Left cardiac atrium (tissue), 4 donors: ENCODE measurements at places on chromosomes 6 and 20. TPM values are rescaled to one million over a fixed set of nuclear protein-coding genes. Genes with fewer than 3 reads are reported as not detected.

- no peak for DNase-seq
Measured at GRCh38 chr6:163182696-163183095, 231.8 kb upstream of the QKI start.

GRCh38 chr6:12032783-12033573 is 20.9 kb downstream of the HIVEP1 start:
- DNase-seq: no peak

DNA sequence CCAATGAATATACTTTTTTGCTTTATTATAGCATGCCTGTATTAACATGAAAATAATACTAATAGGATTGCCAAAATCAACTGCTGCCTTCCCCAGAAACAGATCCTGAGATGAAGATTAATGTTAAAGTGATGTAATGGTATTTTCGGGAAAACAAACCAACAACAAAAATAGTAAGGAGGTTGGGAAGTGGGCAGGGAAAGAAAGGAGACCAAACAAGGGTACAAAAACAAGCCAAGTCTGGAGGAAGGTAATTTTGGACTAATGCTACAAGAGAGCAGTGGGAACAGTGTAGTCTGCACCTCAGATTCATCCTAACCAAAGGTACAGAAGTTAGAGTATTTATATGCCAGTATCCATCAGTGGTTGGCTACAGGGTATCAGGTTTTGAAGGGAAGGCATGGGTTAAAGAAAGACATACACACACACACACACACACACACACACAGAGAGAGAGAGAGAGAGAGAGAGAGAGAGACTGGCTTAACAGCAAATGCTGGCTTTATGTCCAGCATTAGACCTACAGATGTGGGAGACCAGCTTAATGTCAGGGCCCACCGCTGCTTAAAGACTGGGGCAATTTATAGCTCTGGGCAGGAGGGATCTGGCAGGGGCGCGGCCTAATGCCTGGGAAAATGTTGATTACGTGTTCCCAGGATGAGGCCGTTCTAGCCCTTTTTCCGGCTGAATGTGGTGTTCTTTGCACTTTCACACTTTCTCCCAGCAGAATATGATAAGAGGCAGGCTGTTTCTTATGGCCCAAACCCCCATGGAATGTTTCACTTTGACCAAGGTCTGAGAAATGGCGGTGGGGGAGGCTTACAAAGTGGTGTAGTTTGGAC is 3.8 kb upstream of the SLC17A1 start:
- peak; percentile 72 for DNase-seq

- no peak for DNase-seq
Measured at GRCh38 chr6:153862139-153862538, 176.9 kb upstream of the OPRM1 start.

DNA sequence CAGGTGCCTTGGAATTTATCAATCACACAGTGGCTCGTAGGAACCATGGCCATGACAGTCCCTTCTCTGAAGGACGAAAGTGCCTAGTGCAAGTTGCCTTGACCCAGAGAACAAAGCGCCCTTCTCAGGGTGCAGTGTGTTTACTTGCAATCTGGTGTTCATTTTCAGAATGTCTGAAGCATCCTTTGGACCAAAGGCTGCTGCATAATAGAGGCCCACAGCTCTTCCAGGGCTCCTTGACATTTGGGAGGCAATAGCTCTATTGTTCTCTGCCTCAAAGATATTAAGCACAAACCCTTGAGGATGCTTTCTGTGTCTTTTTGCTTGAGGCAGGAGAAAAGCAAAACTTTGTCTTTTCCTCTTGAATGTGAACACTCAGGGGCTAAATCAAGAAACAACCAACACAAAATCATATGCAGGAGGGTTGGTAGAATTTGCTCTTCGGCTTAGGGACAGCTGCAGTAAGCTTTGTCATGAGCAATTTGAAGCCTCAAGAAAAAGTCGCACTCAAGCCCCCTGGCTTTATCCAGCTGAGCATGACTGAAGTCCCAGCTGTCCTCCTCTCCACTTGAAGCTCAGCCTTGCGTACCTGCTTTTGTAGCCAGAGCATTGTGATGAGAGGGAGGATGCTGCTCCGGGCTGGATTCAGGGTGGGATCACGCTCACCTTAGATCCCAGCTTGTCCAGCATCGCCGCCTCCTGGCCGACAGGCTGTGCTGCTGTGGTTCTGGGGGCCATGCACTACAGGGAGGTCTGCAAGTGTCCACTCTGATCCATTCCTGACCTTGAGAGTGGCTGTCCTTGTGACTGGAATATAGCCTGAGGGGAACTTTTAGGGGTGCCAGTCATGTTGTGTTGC is 495.4 kb downstream of the CDH26 start:
- no peak for DNase-seq

DNA sequence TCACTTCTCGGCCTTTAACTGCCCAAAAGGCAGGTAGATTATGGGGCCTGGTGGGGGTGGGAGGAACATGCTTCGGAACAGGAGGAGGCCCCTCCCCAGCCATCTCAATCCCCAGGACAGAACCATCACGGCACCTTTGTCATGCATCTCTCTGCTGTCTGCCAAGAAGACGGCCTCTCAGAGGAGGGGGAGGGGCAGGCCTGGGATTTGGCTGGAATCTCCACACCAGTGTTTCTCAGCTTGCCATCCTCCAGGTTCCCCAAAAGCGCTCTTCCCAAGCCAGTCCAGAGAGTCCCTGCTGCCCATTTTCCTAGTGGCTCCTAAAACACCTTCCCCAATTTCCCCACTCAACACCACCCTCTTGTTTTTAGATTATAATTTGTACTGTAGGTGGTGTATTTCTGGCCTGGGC is 2.5 kb upstream of the POU5F1 start:
- DNase-seq: no peak

Gene MAS1
- total RNA-seq: not detected

DNA sequence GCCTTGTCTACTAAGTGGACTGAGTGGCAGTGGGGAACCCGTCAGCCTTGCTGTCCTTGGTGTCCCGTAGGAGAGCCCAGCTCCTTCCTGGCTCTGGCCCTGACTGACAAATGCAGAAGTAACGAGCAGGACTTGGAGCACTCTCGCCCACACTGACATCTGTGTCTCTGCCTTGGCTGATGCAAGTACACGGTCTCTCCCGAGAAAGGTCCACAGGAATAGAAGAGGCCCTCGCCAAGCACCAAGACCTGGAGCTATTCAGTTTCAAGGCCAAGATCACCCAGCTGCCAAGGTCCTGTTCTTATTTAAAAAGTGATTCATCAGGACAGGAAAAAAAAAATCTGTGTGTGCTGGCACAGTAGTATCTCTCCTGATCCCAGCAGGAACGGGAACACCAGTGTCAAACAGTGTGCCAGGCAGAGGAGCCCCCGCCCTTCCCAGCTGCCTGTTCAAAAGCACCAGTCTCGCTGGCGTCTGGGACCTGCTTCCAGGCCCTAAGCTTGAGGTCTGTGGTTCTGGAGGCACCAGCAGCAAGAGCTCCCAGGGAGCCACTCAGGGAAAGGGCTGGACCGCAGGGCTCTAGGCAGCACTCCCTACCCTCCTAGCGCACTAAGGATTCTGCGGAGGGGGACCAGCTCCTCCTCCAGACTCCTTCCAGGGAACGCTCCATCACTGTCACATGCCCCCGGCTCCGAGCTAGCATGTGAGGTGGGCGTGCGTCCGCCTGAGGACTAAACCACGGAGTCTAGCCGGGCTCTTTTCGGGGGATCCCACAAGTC is 376.9 kb downstream of the RNGTT start:
- peak; percentile 20 for DNase-seq

DNA sequence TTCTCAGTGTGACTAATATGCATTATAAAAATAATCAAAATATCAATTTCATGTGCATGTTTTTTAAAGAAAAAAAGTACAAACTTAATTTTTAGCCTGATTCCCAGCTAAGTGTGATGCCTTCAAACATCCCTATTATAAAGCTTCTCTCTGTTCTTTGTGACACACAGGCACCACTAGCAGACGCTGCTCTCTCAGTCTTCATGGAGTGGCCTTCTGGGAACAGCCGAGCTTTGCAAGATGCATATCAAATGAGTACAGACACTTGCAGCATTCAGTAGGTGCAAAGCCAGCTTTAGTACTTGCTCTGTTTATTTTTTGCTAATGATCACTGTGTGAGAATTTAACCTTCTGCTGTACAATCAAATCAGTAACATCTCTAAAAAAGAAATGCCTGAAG is 340.0 kb downstream of the ADGRB3 start:
- no peak for DNase-seq

- DNase-seq: no peak
Measured at GRCh38 chr6:157867981-157868380, 44.9 kb downstream of the SNX9 start.

- DNase-seq: no peak
Measured at GRCh38 chr6:53411451-53411850, 62.7 kb upstream of the ELOVL5 start.

GRCh38 chr6:169293196-169293595 is 39.5 kb upstream of the THBS2 start:
- no peak for DNase-seq

- DNase-seq: no peak
Measured at GRCh38 chr20:43294031-43294430, 104.3 kb upstream of the PTPRT start.

DNA sequence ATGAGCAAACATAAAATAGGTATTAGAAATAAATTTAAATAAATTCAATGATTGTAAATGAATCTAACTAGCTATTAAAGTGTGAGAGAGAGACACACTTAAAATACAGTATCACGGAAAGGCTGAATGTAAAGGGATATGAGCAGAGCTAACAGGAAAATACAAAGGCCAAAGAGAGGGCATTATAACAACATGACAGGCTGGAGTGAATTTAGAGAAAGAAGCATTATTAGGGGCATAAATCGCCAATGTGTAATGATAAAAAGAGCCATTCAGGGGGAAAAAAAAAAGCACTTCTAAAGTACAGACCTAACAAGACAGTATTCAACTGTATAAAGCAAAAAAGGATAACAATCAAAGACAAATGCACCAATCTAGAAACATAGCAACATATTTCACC is 28.1 kb downstream of the DACT2 start:
- DNase-seq: no peak

DNA sequence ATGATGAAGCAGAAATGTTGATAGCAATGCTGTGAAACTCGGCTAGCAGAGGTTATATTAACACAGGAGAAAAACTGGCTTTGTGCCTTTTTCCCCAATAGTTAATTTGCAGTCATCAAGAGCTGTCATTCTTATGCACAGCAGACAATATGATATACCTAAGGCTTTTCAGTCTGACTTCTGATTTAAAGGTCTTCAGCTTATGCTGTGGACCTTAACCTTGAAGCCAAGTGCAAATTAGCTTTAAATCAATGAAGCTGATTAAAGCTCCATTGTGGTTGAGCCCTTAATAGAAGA is 171.6 kb upstream of the ID4 start:
- DNase-seq: no peak

Gene SENP6
- total RNA-seq: 48.7 TPM

GRCh38 chr6:126786262-126786661 is 332.2 kb upstream of the RSPO3 start:
- DNase-seq: no peak

DNA sequence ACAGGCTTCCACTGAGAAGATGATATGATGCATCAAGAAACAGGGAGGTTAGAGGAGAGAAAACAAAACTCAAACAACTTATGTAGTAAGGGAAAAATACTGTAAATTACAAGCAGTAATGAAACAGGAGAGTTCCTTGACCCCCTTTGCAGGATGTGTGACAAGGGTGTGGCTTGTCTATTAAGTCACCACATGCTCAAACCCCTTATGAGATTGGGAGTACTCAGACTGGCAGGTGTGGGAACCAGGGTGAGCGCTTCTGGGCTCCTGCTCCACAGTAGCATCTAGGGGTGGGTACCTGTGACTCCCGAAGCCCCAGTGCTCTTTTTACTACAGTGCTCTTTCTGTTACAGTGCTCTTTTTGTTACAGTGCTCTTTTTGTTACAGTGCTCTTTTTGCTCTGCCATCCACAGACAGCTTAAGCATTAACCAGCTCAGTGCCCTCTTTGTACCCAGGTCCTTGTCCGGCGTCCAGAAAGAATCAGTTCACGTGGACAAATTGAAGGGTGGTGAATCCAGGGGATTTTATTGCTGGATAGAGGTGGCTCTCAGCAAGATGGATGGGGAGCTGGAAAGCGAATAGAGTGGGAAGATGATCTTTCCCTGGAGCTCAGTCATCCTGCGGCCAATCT is 28.7 kb downstream of the OLIG3 start:
- no peak for DNase-seq

- no peak for DNase-seq
Measured at GRCh38 chr6:67544851-67545452, 1090.1 kb upstream of the ADGRB3 start.

DNA sequence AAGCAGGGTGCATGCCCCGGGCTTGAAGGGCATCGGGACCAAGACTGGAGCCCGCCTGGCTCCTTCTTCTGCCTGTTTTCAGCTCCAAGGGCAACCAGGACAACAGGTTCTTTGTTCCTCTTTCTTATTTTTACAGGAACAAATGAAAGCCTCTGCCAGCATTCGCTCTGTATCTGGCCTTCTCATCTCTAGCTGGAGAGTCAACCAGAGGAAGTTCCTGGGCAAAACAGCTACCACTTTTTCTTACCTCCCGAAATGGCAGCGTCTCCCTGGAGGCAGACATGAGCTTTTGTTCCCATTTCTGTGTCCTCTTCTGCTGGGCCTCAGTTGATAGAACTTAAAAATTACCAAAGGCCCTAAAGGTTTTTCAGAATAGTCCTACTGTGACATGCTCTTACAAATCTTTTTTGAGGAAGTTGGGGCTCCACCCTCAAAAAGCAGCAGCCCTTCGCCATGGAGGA is 74.1 kb upstream of the NAA20 start:
- no peak for DNase-seq

Gene DPPA5
- total RNA-seq: not detected

DNA sequence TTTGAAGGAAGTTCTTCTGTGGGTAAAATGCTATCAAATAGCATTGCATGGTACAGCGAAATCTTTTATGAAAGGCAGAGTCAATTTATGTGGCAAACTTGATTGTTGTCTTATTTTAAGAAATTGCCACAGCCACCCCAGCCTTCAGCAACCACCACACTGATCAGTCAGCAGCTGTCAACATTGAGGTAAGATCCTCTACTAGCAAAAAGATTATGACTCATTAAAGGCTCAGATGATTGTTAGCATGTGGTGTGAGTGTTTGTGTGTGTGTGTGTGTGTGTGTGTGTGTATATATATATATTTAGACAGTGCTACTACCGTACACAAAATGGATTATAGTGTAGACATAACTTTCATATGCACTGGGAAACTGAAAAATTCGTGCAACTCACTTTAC is 27.8 kb downstream of the LRRN4 start:
- DNase-seq: no peak

- DNase-seq: no peak
Measured at GRCh38 chr6:36443471-36444428, 950 bp downstream of the KCTD20 start.

DNA sequence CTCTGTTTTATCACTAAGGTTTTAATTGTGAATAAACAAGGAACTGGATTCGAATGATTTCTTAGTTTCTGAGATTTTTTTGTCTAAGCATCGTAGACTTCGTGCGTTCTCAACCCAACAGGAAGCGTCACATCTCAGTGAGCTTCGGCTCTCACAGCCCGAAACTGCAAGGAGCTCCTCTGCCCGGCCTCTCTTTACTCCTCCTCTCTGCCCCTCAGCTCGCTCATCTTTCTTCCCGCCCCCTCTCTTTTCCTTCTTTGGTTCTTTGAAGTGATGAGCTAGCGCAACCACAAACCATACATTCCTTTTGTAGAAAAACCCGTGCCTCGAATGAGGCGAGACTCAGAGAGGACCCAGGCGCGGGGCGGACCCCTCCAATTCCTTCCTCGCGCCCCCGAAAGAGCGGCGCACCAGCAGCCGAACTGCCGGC is 480 bp upstream of the NT5E start:
- peak; percentile 42 for DNase-seq

GRCh38 chr20:5540091-5540490 is 210.1 kb upstream of the SHLD1 start:
- DNase-seq: no peak

Gene BPIFB2
- not detected for total RNA-seq
